Left lung (tissue), 14 donors: ENCODE measurements at places on chromosomes 5 and 9. TPM values are rescaled to one million over a fixed set of nuclear protein-coding genes. Genes with fewer than 3 reads are reported as not detected.

DNA sequence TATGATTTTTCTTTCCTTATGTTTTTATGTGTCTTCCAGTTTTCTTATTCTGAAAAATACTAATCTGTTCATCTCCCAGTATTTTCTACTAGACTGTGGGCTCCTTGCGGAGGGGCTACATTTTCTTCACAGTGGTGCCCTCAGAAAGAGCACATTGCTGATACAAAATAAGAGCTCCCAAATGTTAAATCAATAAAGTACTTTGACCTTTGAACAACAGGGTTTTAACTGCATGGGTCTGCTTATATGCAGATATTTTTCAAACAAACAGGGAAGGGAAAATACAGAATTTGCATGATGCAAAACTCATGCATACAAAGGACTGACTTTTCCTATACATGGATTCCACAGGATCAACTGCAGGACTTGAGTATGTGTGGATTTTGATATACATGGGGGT is 79.9 kb upstream of the ACO1 start:
- DNase-seq: no peak

Gene CHMP5
- 67.4 TPM for total RNA-seq

DNA sequence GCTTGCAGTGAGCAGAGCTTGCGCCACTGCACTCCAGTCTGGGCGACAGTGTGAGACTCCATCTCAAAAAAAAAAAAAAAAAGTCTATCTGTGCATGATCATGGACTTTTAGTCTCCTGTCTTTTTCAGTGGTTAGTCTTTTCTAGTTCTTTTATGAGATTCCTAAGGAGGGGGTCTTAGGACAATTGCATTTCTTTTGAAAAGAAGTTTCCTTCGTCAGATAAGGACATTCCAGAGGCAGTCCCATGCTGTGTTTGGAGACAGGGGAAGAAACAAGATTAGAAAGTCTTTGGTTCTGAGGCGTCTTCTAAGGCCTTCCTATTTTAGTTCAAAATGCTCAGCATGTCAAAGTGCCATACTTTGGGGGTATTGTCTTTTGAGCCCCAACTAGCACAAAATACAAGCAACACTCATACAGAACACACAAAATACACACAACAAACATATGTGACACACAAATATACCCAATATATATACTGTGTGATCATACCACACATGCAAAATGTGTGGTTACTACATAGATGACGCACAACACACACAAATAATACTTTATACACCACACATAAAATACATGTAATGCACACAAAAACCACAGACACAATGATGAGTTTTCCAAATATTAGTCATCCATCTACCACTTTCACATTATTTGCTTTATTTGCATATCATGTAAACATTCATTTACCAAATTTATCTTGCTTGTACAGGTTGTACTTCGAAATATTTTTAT is 394.5 kb downstream of the SPATA31D1 start:
- no peak for DNase-seq

GRCh38 chr9:17742067-17742466 is 163.2 kb downstream of the SH3GL2 start:
- no peak for DNase-seq

DNA sequence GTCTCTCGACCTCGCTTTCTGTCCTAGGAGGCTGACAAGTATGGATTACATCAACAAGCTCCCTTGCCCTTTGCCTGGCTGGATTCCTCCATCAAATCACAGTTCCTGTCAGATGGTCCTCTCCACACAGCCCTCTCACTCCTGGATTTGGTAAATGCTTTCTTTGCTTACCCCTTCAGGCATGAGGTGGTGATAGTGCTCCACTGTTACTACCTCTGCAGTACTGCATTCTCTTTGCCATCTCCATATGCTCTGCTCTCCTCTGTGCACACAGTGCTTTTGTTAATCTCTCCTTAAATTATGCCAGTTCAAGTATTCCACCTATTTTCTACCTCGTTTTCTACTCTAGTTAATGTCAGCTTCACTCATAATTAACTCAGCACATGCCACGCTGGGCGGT is 279.2 kb downstream of the DMAC1 start:
- no peak for DNase-seq

- no peak for DNase-seq
These were observed 110.7 kb downstream of the RPS23 start for GRCh38 chr5:82167372-82167935.

Gene ODF2
- 21.0 TPM for total RNA-seq

- no peak for DNase-seq
These were observed 64.5 kb downstream of the MTREX start for GRCh38 chr5:55372130-55372925.

Gene ZBED3
- 11.9 TPM for total RNA-seq

Gene PCDHGA8
- total RNA-seq: 1.1 TPM

Gene FAM78A
- total RNA-seq: 7.8 TPM

Gene MUSK
- total RNA-seq: 0.82 TPM

Gene SETD9
- 5.2 TPM for total RNA-seq

Gene CTXN3
- not detected for total RNA-seq

DNA sequence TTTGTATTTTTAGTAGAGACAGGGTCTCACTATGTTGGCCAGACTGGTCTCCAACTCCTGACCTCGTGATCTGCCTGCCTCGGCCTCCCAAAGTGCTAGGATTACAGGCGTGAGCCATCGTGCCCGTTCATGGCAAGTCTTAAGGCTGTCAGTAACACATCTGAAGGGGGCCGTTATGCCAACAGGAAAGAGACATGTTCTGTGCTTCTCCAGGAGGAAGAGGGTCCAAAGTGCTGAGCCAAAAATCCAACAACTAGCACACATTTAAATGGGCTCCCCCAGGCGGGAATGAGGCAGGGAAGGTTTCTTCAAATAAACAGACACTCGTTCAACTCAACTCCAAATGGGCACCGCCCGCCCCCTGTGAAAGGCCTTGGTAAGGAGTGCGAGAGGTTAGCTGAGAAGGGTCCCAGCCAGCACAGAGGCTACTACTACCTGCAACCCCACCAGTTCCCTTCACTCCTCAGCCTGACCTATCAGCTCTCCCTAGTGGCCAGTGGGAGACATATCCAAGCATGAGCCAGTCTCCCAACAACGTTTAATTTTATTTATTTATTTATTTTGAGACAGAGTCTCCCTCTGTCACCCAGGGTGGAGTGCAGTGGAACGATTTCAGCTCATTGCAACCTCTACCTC is 84.1 kb upstream of the DMRT1 start:
- DNase-seq: no peak

DNA sequence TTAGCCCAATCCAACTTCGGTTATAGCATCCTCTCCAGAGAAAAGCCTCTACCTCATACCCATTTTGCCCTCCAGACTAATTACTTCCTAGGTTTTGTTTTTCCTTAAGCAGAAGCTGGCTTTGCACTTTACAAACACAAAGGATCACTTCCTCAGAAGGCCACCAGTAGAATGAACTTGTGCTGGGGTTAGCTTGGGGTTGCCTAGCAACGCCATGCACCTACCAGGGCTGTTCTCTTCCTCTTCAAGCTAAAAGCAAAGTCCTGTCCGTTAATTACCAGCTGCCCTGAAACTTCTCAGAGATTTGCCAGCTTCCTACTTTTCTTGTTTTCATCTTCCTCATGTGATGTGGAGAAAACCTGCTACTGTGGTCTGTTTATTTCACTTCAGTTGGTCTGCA is 132.0 kb upstream of the WWC1 start:
- DNase-seq: no peak

GRCh38 chr5:134115806-134116175 is 1.3 kb downstream of the TCF7 start:
- no peak for DNase-seq

Gene TTLL11
- total RNA-seq: 9.8 TPM

- DNase-seq: no peak
These were observed 177.8 kb upstream of the SGCD start for GRCh38 chr5:156149213-156149612.

Gene PTPRD
- total RNA-seq: 49.5 TPM

- DNase-seq: peak; percentile 47
These were observed 2.3 kb upstream of the SMIM33 start for GRCh38 chr5:139468421-139468931.

Gene WWC1
- total RNA-seq: 59.6 TPM

DNA sequence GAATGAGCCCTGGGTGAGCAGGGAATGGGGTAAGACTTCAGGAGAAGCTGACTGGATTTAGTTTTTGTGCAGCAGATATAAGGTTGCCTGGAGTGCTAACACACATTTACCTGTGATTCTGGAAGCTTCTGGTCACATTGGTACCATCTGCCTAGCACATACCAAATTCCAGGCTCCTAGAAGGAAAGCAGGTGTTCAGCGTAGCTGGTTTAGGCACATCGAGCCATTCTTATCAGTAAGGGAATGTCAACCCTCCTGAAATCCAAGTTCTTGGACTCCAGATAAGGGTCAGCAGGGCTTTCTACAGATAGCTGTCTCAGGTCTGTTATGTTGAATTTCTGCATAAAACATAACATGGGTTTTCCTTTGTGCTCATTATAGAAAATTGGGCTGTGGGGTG is 10.3 kb downstream of the TCERG1 start:
- DNase-seq: no peak

DNA sequence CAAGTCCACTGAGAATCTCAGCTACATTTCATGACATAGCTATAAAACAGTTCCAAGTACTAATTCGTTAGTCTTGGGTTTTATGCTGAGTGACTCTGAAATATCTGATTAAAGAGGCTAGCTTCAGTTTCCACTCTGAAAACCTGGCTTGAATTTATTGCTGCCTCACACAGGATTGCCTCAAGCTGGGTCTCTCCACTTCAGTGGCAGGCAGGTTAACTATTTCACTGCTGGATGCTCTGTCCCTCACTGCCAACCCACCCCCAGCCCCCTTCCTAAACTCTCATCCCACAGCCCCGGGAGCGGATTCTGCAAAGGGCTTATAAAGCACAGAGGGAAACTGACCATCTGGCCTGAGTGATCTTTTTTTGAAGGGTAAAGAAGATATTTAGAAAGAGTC is 318.3 kb downstream of the MLLT3 start:
- DNase-seq: no peak

Gene GPR151
- not detected for total RNA-seq

- no peak for DNase-seq
These were observed 344.1 kb upstream of the RPS23 start for GRCh38 chr5:82622205-82622604.

Gene KIF24
- 2.4 TPM for total RNA-seq

- no peak for DNase-seq
These were observed 340.3 kb downstream of the KCNN2 start for GRCh38 chr5:114702136-114702535.

Gene POLE3
- 43.3 TPM for total RNA-seq

Gene NTNG2
- 4.6 TPM for total RNA-seq

DNA sequence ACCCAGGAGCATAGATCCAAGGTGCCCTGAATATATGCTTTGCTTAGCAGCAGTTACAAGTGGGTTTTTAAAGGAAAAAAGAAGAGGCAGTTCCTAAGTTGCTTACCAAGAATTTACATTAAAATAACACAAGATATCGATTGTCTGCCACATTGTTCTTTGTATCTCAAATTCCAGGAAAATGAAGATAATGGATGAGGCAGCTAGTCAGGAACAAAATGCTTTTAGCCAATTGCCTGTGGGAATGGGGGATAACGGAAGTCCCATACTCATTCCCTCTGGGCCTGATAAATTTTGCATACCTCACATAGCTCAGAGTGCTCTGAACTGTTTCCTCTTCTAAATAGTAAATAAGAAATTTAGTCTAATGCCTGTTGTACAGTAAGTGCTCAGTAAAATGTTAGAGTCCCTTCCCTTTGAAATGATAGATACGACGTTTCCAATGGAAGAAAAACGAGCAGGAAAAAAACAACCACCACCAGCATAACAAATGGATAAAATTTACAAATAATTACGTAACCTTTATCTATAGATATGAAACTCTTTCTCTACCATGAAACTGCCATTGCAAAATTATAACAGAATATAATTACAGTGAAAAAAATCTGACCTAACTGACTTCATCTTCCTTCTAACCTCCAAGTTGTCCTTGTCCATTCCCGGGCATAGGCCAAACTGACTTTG is 35.5 kb upstream of the TENT2 start:
- no peak for DNase-seq

GRCh38 chr5:133728475-133728874 is 116.1 kb upstream of the FSTL4 start:
- no peak for DNase-seq

- no peak for DNase-seq
These were observed 1.5 kb upstream of the SARDH start for GRCh38 chr9:133739408-133740280.

GRCh38 chr9:99140685-99141314 is 35.9 kb downstream of the TGFBR1 start:
- peak; percentile 62 for DNase-seq

Gene QSOX2
- 13.6 TPM for total RNA-seq

GRCh38 chr9:91395106-91395552 is 28.5 kb downstream of the NFIL3 start:
- no peak for DNase-seq
